ENCODE measurements at places on chromosomes 1 and 21. TPM values are rescaled to one million over a fixed set of nuclear protein-coding genes. Genes with fewer than 3 reads are reported as not detected.

DNA sequence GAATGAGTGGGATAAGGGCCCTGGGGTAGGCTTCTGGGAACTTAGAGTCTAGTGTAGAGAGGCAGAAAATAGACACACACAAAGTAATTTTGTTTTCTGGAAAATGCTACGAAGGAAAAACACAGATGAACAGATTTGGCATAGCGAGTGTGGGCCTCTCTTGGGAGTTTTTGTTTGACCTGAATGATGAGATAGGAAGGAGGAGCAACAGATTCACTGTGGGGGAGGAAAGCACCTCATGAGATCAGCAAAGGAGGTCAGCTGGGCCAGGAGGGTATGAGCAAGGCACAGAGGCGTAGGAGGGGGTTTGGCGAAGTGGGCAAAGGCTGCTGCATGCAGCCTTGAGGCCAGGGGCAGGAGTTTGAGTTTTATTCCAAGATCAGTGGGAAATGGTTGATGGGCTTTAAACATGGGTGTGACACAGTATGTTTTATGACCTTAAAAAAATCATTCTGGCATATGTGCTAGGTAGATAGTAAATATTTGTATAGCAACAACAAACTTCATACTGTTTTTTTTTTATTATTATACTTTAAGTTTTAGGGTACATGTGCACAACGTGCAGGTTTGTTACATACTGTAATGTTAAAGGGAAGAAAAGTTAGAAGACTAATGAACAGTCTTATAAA is 57.9 kb downstream of the FGGY start:
- DNase-seq, result no peak

- no peak for DNase-seq
These were observed 47.2 kb upstream of the RASAL2 start for GRCh38 chr1:178046591-178047270.

GRCh38 chr21:44890338-44890931 is 16.9 kb upstream of the PTTG1IP start:
- no peak for DNase-seq

DNA sequence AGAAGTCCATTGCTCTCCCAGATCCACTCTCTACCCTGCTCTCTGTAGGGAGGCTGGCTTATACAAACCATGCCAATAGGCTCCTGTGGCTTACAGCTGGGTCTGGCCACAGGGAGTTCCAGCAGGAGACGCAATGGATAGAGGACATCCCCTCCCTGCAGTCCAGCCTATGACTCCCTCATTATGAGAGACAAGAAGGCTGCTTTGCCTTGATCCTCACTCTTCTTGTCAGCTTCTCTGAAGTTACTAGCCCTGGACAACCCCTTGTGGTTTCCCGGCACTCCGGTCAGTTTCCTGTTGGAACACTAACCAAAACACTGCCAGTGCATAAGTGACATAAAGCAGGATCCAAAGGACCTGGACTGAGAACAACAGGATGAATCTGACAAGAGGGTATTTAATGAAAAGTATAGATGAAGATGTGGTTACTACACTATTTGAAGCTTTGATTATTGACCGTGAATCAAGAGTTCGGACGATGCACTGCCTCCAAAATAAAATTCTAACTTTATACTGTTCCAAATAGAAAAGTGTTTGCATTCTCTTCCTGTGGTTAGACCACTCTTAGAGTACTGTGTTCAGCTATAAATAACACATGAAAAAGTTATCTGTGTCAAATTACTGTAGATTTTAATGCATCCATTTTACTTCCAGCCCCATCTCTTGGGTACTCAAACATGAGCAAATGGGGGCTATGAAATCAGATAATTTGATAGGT is 32.7 kb upstream of the ZNF326 start:
- DNase-seq, result peak; percentile 22

DNA sequence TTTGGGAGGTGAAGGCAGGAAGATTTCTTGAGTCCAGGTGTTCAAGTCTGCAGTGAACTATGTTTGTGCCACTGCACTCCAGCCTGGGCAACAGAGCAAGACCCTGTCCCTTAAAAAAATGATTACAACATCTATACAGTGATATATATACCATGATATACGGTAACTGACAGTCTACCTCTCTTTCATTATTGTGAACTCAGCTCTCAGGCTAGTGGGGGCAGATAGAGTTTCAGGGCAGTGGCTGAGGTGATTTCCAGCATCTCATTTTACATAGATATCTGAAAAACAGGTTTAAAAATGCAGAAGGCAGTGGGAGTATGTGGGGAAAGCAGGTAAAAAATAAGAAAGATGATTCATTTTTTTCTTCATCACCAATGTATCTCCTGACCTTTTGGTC is 8.1 kb upstream of the NTNG1 start:
- no peak for DNase-seq

DNA sequence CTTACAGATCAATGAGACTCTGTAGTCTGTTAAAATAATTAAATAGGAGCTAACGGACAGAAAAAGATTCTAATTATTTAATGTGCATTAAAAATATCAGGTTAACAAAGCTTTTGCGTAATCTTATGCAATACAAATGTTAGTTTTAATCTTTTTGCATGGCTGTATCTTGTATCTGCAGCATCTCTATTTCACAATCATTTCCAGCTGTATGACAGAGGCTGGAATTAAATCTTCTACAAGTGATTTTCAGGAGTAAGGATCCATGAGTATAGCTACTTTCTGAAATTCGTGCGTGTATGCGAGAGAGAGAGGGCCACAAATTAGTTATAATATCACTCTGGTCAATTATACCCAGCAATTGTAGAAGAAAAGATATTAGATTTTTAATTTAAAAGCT is 1446.8 kb downstream of the NCAM2 start:
- DNase-seq, result no peak

- no peak for DNase-seq
These were observed 13.1 kb downstream of the CD1E start for GRCh38 chr1:158366783-158367182.

DNA sequence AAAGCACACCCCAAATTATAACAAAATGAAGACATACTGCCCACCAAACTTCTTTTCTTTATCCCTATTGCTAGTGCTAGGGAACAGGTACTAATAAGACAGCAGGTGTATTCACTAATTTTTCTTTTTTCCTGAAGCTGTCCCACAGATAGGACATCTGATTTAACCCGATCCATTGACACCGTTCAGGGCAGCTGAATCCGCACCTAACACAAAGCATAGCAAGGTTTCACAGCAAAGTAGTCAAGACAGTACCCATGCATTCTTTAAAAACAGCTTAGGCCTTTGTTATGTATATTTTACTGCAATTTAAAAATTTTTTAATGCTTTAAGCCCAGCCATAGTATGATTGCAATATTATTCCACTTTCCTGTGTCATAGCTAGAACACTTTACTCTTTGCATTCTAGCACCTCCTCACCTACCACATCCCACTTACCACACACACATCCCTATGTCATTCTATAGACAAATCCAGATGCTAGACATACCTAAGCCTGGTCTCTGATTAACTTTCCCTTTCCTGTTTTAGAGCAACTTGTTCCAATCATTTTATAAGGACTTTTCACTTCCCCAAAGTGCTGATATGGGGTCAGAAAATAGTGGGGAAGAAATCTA is 40.4 kb downstream of the GATAD2B start:
- no peak for DNase-seq

- no peak for DNase-seq
These were observed 12.4 kb downstream of the RIPK4 start for GRCh38 chr21:41754479-41754891.

GRCh38 chr1:44903011-44903680 is 60.1 kb upstream of the PTCH2 start:
- no peak for DNase-seq

DNA sequence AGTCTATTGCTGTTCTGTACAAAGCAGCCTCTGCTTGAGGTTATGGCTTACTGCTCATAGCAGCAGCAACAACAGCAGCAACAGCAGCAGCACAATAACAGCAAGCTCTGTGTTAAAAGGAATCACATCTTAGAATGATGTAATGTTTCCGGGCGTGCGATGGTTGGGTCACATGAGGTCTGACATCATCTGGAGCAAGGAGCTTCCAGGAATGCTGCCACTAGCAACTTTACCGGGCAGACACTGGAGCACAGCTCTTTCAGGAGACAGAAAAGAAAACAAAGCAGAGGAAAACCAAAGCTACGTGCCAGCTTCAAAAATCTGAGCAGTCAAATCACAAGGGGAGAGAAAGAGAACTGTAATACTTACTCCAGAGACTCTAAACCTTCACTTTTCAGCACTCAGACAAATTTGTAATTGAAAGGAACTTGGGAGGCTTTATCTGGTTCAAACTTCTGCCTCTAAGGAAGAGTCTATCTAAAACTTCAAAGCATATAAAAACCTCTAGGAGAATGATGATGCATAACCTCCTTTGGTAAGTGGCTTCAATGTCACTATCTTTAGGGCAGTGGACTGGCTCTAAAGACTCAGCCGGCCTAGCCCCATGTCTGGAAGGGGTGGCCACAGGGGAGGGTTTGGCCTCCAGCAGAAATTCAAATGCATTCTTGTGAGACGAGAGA is 28.3 kb upstream of the RAB3GAP2 start:
- DNase-seq, result peak; percentile 93

The PROK1 gene
- total RNA-seq, result not detected

The GPR37L1 gene
- not detected for total RNA-seq

The C8A gene
- not detected for total RNA-seq

The RBM11 gene
- total RNA-seq, result not detected

The MCM3AP gene
- 87.0 TPM for total RNA-seq

The TDRD10 gene
- total RNA-seq, result 3.8 TPM

The TRIM45 gene
- total RNA-seq, result 1.1 TPM

The C4BPB gene
- total RNA-seq, result not detected
